Muscle of arm (tissue), 14 donors: ENCODE measurements at places on chromosomes 4 and X.
A peak's percentile ranks its signal among the peaks of the same experiment; 100 is the strongest.

DNA sequence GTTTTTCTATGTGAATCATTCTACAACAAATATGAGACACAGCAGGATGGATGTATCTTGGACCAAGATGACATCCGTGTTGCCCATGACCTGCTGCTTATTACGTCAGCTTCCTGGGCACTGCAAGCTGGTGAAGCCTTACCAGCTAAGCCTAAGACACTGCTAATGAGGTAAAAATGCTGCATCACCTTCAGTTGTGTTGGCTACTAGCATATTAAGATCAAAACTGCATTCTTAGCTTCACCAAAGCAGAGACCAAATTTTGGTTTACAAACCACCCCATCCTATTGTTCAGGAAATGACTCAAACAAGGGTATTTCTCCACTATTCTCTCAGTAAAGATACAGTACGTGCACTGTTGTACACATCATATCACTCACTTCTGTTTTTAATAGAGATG, 50.3 kb downstream of the MAML3 start:
- DNase-seq, result no peak

GRCh38 chr4:179894066-179894778, 2349.0 kb upstream of the TENM3 start:
- peak; percentile 47 for DNase-seq

DNA sequence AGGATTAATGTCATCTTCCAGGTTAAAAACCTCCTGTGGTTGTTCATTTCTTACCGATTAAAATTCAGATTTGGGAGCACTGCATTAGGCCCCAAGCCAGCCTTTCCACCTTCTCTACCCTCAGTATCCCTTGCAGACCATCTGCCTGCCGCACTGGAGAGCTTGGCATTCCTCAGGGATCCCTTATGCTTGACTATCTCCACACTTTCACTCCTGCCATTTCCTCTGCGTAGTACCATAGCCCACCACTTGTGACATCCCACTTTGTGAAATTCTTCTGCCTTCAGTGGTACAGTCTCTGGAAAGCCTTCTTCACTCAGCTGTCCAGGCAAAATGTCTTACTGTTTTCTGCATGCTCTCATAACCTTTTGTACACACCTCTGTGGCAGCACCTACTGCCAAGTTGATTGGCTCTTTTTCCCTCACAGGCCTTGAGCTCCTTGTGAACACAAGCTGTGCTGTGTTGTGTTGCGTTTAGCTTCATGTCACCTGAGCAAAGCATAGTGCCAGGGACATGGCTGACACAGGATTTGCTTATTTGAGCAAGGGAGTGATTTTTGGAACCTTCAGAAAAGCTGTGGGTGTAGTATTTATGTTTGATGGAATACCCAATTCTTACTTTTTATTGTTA, 156.4 kb downstream of the ARX start:
- DNase-seq, result no peak

- DNase-seq, result no peak
These were observed 779 bp upstream of the PRSS12 start for GRCh38 chr4:118353534-118354030.

DNA sequence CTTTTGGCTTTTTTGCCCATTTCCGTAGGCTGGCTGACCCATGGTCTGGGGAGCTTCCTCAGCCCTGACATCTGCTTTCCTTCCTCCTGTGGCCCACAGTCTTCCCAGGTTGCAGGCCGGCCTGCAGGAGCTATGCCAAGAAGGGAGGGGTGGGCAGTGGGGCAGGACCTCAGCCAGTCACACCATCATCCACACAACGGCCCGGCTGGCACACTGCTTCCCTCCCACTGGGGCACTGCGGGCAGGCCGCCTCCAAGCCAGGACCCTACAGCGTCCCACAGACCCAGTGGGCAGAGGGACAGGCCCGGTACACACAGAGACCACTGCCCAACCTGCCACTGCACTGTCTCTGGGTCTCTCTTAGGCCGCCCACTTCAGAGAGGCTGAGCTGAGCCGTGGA, 38.0 kb downstream of the CTBP1 start:
- DNase-seq, result no peak

DNA sequence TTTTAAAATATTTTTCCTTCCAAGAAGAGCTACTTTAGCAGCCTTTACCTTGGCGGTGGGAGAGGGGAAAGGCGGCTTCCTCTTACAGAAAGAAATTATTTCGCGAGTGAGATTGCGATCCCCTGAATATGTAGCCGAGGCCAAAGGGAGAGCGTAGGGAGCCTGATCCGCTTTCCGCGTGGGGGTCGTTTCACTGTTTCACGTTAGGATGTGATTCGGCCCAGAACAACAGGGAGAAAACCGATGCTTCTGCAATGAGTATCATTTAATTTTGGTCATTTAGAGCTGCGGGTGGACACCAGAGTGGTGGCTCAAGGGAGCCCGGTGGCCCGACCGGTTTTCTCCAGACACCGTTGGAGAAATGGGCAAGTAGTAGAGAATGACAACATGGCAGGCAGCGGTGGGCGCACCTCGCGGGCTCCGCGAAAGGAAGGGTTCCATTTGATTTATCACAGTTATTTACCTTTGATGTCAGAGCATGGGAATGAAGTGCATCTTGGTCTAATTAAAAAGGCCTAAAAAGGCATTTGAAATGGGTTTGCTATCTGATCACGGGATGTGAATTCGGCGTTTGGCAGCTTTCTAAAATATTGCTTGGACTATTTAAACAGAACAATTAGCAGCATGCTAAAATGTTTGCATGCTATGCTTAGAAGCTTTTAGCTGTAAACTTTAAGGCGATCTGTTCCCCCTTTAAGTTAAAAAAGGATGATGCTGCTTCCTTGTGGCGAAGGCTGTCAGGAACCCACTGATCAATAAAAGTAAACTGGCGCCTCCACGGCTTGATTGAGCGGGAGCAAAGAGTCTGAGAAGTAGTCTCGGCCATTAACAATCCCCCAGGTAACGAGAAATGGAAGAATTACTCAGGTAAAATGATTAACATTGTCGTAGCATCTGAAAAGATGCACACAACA, 2.0 kb upstream of the PCDH19 start:
- no peak for DNase-seq
